ENCODE measurements at places on chromosomes 12 and 14.
A peak's percentile ranks its signal among the peaks of the same experiment; 100 is the strongest.

GRCh38 chr12:79121486-79121885, 256.9 kb downstream of the SYT1 start:
- DNase-seq: no peak

DNA sequence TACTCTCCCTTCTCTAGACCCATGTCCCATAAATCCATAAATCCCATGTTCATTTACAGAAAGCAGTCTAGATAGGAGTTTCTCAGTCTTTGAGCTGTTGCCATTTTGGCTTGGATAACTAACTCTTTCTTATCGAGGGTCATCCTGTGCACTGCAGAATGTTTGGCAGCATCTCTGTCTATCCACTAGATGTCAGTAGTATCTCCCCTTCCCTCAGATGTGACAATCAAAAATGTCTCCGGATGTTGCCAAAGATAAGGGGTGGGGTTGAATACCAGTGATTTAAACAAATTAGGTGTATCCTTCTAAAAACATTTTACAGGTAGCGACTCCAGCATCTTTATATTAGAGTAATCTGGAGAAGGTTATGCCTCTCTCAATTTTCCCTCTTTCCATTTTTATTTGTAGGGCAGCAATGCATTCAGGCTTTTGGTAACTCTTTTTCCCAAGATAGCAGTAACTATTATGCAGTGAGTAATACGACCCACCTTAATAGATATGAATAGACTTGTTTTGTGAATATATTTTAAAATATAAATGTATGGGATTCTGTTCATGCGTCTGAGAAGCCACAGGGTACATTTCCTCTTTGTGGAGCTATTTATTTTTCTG, 100.7 kb downstream of the LRRK2 start:
- peak; percentile 14 for DNase-seq

DNA sequence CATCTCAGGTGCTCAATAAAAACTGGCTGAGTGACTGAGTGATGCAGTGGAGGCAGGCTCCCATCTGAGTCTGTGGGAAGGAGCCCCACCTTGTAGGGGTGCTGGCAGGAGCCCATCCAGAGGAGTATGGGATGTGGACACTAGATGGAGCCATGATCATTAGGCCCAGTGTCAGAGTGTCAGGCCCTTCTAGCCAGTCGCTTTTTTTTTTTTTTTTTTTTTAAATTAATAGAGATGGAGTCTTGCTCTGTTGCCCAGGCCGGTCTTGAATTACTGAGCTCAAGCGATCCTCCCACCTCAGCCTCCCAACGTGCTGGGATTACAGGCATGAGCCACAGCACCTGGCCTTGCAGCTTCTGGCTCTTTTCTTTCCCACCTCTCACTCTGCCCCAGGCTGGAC, 11.5 kb downstream of the RITA1 start:
- DNase-seq: peak; percentile 76

DNA sequence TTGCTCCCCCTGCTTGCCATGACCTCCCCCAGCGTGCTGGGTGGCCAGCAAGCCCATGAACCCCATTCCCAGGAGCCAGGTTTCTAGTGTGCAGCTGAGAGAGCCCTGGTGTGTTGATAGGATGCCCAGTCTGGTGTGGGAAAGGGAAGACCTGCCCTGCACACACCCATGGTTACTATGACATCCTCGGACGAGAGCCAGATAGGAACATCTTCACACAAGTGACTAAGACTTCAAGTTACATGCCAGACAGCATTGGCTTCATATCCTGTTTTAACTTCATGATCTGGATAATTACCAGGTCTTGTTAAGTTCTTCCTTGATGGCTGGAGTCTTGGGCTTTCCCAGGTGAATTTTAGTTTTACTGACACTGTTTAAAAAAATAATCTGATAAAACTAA, 196.6 kb upstream of the EGLN3 start:
- no peak for DNase-seq

- no peak for DNase-seq
These were observed 3.3 kb downstream of the CSRNP2 start for GRCh38 chr12:51080136-51080535.

DNA sequence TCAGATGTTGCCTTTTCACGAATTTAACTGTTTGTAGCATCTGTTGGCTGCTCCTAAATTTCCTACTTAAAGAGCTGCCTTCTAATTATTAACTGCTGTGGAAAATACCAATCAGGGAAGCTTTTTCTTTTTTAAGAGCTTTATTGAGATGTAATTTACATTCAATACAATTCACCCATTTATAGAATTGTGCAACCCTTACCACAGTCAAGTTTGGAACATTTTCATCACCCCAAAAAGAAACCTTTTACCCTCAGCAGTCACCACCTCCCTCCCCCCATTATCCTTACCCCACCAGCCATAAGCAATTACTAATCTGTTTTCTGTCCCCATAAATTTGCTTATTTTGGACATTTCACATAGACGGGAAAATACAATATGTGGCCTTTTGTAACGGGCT, 1.4 kb downstream of the PCNX4 start:
- DNase-seq: no peak

DNA sequence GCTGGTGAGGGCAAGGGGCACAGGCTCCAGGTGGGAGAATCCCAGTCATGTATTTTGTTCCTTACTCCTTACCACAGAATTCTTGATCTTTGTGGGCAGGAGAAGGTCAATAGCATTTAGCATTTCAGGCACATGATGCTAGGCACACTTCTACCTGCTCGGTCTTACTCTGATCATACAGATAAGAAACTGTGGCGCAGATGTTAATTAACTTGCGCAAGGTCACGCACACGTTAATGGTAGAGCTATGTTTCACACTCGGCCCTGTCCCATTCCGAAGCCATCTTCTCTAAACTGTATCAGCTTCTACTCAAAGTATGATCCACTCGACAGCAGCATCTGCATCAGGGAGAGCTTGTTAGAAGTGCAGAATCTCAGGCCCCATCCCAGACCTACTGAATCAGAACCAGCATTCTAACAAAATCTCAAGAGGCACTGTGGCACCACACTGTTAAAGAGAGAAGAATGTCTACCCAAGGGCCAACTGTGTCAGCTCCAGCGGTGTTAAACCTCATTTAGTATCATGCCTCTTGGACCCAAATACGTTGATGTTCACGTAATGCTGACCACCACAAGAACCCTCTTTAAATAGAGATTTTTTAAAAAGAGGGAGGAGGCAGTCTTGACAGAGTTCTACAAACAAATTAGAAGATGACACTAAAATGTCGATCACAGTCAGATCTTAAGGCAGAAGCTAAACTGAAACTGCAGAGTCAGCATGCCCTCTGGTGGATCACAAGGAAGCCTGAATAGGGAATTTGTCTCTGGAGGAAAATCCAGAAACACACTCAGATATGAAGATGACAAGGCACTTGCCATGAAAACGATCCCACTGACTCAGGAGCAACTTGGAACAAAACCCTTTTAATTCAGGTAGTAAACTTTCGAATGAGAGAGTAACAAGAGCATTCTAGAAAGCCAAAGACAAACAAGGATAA, 7.3 kb downstream of the STXBP6 start:
- peak; percentile 66 for DNase-seq

DNA sequence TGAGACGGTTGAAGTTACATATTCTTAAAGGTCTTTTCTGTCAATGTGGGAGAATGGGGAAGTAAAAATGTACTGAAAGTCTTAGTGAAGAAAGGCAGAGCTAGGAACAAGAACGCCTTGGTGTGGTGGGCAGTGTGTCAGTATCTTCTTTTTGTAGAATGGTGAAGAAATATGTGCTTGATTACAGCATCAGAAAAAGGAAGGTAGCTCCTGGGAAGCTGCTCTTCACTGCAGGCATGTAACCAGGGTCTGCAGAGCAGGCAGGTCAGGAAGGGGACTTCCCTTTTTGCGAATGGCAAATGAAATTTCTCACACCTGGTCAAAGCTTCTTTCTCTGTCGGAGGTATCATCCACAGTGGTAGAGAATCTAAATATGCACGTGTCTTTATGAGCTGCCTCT, 226.2 kb downstream of the ADAMTS20 start:
- no peak for DNase-seq

DNA sequence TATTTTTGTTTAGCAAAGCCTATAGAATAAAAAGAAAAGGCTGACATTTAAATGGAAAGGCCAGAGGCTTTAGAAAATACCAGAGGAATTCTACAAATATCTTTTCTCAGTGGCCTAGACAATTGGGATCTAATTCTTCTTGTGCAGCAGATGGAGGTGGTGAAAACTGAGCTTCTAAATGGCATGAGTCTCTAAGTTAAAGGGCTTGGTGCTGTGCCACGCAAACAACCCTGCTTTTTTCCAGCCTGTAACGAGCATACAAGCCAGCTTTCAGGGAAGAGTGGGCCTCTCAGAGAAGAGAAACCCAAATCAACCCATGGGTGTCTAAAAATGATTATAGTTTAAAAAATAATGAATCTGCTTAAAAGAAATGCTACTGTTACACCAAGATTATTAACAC, 237.9 kb upstream of the NAV3 start:
- no peak for DNase-seq

DNA sequence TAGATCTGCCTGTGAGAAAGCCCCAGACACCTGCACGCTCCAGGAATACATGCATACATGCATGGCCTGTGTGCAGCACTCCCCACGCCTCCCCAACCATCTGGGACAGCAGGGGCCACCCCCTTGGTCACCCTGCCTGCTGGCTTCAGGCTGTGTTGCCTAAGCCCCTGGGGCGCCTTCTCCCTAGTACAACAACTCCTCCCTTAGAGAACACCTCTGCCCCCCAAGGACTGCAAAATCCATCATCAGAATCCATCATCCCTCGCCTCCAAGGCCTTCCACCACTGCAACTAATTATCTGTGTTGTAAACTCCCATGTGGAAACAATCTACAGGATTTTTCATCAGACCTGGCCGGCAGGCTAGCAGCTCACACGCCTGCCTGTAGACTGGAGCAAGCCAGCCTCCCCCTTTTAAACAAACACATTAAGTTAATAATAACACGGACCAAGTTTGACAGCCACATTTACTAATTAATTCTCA, 36.8 kb downstream of the ZFP36L1 start:
- DNase-seq: peak; percentile 60

- peak; percentile 94 for DNase-seq
These were observed at the start of gene C1R for GRCh38 chr12:7092229-7092985. Gene C1R, minus strand, starts transcription at chr12:7092445. Its CDS starts 57 bp downstream, at chr12:7092388.

GRCh38 chr12:48863291-48863690, 2.4 kb downstream of the RND1 start:
- no peak for DNase-seq

DNA sequence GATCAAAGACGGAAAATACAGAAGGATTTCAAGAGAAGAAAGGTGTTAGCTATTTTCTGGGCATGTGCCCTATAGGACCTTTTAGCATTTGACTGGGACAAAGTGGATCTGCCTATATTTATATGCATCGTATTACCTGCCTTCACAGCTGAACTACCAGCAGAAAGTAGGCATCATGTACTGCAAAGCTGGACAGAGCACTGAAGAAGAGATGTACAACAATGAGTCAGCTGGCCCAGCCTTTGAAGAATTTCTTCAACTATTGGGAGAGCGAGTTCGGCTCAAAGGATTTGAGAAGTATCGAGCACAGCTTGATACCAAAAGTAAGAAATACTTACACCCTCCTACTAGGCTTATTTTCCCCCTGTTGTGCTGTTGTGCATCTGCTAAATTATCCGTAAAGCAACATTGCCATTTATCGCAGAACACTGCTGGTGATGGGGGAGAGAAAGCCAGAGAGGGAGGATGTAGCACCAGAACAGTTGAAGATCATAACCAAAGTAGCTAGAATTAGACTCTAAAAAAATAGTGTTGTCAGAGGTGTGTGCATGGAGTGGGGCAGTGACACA, 282.0 kb upstream of the RGS6 start:
- no peak for DNase-seq

- DNase-seq: no peak
These were observed 237.4 kb downstream of the CHST11 start for GRCh38 chr12:104694161-104694560.

- no peak for DNase-seq
These were observed 51.9 kb downstream of the SERPINA3 start for GRCh38 chr14:94663965-94664704.

DNA sequence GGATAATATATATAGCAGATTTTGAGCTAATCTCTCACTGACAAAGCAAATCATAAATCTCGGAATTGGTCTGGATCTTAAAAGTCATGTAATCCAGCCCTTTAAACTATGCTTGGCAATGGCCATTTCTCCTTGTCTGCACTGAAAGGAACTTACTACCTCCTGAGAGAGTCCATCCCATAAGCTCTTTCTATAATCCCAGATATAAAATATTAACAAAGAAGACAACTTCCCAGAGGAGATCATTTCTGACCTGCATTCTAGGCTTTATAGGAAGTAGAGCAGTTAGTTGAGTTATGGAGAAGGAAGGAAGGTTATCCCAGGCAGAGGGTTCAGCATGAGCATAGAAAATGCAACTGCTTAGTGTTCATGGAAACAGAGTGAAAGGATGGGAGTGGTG, 99.7 kb downstream of the TMEM117 start:
- no peak for DNase-seq

DNA sequence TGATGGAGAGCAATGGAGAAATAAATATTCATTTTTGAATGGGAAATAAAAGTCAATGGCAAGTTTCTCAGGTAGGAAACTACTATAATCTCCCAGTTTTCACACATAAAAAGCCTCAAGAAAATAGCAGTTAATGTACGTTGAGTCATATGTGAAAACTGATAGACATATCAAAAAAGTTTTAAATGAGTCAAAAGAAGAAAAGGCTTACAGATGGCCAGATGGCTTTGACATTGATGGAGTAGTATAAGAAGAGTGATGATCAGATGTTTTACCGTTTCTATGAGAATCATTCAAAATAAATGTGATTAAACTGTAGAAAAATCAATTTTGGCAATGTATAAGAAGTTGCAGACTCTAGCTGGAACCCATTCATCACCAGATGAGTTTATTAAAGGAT, 97.8 kb downstream of the LLPH start:
- no peak for DNase-seq

- peak; percentile 89 for DNase-seq
These were observed 794.3 kb upstream of the NOVA1 start for GRCh38 chr14:27392153-27392552.

DNA sequence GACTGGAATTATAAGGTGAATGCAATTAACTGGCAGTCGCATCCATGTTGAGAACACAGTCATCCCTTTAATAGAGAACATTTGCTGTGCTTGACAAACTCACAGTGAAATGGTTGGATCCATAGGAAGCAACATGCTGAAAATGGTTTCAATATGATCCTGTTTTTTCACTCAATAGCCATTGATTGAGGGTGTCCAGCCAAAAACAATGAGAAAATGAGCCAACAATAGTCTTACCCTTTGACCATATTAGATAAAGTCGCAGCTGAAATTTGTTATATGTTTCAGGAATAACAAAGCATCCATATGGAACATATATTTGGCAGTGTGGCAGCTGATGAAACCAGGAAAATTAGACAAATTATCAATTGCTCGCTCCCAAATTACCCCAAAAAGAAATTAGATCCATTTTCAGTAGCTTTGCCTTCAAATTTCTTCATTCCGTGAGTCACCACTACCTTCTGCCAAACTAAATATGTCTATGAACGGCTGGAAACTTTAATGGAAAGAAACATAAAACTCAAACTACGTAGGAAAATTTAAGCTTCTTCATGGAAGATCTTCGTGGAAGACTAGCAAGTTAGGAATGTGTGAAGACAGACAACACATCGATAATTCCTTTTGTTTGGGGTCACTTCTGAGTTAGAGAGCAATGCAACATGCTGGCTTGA, 17.4 kb downstream of the IGF1 start:
- DNase-seq: peak; percentile 66

- no peak for DNase-seq
These were observed 46.3 kb upstream of the KICS2 start for GRCh38 chr12:64268409-64268808.

Data from fibroblast of skin of right biceps (primary cell).